CD4-positive, alpha-beta T cell treated with Interleukin-15 for 4 hours (primary cell): ENCODE measurements at places on chromosomes 11 and 22.

- no peak for DNase-seq
These were observed 37.0 kb downstream of the LDLRAD3 start for GRCh38 chr11:35980686-35981390.

DNA sequence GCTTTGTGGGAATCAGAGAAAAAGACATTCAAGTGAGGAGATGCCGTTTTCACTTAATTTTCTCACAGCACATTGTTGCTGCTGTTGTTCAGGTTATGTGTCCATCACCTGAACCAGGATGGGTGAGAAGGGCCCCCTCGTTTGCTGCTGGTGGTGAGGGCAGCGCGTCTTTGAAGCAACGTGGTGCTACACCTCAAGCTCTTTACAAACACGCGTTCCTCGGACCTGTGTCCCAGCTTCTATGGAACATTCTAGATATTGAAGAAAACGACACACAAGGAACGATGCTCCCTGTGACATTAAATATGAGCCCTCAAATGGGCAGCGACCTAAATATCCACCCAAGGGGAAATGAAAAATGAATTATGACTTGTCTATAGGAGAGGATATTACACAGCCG is 418.6 kb downstream of the MN1 start:
- DNase-seq: no peak

DNA sequence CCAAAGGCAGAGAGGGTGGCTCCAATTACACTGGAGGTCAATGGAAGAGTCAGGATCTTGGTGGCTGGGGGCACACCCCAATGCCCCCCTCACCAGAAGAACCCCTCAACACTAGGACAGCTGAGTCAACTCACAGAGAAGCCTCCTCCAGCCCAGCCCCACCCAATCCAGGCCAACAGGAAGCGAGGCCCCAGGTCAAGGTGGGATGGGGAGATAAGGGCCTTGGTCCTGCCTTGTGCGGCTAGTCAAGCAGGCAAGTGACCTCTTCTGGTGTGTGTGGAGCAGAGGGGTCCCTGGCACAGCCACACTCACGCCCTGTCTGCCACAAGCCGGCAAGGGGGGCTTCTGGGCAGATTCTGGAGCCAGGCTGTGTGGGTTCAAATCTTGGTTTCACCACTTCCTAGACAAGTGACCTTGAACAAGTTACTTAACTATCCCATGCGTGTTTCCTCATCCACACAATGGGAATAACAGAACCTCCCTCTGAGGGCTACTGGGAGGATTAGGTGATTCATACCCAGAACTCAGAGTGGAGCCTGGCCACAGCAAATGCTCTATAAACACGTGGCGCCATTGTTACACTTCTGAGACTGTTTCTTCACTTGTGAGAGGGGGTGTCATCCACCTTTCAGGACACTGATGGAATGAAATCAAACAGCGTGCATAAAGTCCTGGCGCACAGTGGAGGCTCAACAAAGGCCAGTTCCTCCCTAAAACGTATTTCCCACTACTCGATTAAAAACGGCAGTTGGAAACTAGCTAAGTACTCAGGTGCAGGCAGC is 3.2 kb downstream of the TTLL12 start:
- no peak for DNase-seq

DNA sequence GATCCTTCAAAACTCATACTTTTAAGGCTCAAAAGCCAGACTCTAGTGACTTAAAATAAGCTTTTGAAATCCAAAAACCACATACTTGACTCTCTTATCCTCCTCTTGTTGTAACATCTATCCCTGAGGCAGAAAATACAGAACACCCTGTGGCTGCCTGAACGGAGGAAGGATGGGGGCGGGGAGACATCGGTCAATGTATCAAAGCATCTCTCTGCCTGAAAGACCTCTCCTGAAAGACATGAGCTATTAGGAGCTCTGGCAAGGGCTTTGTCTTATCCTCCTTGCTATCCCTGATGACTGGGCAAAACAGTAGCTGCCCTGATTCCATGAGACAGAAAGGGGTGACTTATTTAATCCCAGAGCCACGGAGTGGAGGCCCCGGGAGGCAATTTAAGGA is 122.4 kb downstream of the MN1 start:
- DNase-seq: no peak

DNA sequence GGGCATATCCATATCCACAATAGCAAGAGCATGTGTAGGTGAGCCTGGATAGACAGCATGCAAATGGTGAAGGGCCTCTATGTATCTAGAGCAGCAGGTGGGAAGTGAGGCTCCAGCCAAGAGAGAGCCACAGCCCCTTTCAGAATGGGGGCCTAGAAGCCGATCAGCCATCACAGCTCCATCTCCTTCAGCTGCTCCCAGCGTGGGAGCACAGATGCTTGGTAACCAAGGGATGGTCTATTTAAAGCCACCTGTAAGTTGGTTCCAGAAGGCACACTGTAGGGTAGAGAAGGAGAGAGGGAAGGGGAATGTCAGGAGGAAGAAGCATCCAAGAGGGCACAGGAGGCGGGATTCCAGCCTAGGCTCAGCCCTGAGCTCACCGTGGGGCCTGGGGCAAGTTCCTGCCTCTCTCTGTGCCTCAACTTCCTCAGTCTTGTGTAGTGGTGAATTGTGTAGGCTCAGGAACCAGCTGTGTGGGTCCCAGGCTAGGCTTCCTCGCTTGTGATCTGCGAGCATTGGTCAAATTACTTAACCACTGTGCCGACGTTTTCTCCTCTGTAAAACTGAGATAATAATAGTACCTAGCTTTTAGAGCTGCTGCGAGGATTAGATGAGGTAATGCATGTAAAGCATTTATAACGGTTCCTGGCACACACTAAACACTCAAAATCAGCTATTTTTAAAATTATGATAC is 122.9 kb upstream of the NAV2 start:
- no peak for DNase-seq

DNA sequence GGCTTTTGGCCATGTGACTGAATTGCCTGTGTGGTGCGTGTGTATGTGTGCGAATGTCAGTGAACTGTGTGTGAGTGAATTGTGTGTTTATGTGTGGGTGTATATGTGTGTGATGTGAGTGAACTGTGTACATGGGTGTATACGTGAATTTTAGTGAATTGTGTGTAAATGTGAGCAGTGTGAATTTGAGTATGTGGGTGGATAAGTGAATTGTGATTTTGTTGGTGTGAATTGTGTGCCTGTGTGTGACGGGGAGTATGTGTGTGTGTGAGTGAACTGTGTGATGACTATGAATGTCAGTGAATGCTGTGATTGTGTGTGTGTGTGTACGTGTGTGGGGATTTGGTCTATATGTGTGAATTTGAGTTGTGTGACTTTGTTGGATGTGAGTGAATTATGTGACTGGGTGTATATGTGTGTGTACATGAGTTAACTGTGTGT is 3.5 kb downstream of the DDTL start:
- no peak for DNase-seq

DNA sequence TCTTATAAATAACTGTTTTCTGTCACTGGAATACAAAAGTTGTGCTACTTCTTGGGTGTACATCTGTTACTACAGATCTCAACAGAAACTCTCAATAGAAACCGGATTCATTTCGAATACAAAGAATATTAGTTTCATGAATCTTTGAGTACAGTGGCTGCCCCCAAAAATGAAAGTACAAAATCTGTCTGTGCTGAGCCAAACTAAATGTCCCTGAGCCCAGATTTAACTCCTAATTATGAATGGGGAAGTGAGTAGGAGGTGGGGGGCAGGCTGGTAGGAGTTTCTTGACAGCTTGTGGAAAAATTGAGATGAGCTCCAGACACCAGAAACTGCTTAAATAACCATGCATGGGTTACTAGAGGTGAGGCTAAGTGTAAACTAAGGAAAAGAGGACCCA is 41.6 kb downstream of the PITPNB start:
- no peak for DNase-seq

- no peak for DNase-seq
These were observed 49.9 kb downstream of the WNT7B start for GRCh38 chr22:45927059-45927458.

- no peak for DNase-seq
These were observed 93.3 kb downstream of the ABTB2 start for GRCh38 chr11:34264303-34265110.

DNA sequence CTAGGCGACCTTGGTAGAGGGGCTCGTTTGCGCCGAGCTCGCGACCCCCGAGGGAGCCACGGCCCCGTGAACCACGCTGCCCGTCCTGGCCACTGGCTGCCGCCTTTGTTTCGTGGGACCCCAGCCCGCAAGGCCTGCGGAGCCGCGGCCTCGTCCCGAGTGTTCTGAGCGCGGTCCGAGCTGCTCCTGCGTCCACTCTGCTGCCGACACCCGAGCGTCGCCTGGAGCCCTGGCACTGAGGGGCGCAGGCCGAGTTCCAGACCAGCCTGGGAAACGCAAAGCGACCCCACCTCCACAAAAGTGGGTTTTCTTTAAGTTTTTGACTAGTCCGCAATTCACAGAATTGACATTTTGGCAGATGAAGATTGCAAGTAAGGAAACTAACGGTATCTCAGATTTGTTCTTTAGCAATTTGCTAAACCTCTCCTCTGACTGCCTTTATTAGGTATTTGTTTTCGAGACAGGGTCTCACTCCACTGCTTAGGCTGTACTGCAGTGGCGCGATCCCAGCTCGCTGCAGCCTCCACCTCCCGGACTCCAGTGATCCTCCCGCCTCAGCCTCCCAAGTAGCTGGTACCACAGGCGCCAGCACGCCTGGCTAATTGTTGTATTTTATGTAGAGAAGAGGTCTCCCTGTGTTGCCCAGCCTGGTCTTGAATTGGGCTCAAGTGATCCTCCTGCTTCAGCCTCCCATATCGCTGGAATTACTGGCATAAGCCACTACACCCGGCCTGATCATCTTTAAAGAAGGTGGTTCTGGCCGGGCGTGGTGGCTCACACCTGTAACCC is 879 bp upstream of the RNH1 start:
- DNase-seq: no peak

GRCh38 chr22:25083056-25083806 is 116.4 kb upstream of the CRYBB3 start:
- DNase-seq: no peak

DNA sequence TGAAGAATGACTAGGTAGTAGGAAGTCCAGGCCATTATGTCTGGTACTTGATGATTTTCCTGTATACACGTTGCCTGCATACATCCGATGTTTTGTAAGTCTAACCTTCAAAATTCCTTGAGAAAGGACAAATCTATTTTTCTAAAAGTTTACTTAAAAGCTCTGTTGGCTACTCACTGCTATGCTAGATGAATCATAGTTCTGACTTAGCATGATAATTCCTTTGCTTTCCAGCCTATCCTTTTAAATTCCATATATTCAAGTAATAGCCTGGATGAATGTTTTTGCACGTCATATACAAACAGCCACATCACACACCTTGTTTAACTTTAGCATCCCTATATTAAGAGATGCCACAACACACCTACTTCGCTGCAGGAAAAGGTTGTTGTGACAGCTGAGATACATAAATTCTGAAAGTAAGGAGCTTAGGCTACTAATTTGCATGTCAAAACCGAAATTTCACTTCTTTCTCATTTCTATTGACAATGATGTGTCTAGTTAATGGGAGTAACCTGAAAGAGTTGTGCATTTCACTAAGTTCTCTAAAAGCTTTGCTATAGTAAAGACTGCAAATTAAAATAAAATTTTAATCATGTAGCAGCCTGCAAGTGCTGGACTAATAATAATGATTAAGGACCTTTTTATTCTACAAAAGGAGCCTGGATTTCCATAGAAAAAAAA is 1116.4 kb downstream of the JRKL start:
- DNase-seq: no peak

DNA sequence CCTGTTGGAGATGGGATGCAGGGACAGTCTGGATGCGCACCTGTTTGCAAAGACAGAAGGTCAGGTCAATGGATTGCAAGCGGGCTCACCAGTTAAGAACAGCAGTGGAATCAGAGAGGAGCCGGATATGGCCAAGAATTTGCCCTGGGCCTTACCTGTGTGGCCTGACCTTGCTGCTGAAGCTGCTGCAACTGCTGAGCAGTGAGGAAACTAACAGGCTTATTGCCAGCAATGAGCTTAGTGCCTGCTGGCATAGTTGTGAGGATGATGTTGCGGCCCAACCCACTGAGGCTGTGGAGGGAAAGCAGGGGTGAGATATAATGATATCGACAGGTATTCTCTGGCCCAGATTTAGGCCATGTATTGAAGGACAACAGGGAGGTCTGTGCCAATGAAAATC is 30.6 kb downstream of the NFRKB start:
- no peak for DNase-seq

GRCh38 chr11:82305123-82305522 is 428.5 kb downstream of the FAM181B start:
- DNase-seq: no peak

DNA sequence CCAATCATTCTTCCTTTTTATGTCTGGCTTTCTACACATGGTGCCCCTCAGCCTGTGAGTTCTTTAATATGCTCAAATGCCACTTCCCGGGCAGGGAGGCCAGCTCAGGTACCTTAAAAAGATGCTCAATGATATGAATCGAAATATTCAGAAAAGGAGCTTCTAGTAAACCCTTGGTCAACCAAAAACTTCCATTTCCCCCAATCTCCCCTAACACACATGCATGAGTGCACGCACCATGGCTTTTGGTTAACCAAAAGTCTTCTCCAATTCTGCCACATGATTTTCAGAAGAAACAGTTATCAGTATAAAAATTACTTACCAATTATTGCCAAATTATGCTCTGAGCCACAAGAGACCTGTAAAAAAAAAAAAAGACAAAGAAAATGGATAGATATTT is 135.0 kb downstream of the SERGEF start:
- DNase-seq: no peak

DNA sequence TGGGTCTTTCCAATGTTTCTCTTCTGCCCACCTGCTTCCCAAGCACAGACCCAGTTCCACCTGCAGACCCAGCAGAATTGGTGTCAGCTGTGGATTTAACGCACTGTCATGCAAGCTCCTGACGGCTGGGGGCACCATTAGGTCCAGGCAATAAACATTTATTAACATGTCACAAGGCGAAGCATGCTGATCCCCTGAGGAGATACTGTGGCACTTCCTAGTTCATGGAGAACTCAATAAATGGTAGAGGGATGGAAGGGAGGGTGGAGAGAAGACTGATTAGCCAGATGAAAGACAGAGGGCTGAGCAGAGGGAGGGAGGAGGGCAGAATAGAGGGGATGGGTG is 68.3 kb upstream of the TSPAN18 start:
- peak; percentile 21 for DNase-seq

DNA sequence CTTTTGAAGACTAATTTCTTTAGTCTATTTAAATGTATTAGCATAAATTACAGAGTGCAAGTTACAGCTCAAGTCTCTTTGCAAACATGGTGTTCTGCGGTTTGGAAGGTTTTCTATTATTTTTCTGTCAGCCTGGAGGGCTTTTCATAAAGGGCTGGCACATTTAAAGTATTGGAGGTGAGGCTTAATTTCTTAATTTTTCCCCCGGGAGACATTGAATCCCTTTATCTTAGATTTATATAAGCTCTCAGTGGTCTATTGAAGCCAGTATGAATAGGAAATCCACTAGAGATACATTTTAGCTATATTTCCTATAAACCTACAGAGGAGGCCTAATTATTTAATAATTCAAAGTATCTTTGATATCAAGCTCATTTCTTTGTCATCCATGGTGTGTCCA is 102.7 kb upstream of the CLPB start:
- no peak for DNase-seq
